Cortex of kidney (tissue), 1 donor: ENCODE measurements at places on chromosomes 13 and 19.

GRCh38 chr13:21020581-21020980 is 40.8 kb downstream of the LATS2 start:
- no peak for DNase-seq

DNA sequence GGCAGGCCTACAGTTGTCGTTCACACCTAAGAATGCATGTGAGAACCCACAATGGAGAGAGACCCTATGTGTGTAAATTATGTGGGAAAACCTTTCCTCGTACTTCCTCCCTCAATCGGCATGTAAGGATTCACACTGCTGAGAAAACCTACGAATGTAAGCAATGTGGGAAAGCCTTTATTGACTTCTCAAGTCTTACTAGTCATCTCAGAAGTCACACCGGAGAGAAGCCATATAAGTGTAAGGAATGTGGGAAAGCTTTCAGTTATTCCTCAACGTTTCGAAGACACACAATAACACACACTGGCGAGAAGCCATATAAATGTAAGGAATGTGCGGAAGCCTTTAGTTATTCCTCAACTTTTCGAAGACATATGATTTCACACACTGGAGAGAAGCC is 11.3 kb downstream of the ZNF555 start:
- DNase-seq = no peak

- DNase-seq = no peak
These were observed 2.5 kb downstream of the LCP1 start for GRCh38 chr13:46179491-46179908.

DNA sequence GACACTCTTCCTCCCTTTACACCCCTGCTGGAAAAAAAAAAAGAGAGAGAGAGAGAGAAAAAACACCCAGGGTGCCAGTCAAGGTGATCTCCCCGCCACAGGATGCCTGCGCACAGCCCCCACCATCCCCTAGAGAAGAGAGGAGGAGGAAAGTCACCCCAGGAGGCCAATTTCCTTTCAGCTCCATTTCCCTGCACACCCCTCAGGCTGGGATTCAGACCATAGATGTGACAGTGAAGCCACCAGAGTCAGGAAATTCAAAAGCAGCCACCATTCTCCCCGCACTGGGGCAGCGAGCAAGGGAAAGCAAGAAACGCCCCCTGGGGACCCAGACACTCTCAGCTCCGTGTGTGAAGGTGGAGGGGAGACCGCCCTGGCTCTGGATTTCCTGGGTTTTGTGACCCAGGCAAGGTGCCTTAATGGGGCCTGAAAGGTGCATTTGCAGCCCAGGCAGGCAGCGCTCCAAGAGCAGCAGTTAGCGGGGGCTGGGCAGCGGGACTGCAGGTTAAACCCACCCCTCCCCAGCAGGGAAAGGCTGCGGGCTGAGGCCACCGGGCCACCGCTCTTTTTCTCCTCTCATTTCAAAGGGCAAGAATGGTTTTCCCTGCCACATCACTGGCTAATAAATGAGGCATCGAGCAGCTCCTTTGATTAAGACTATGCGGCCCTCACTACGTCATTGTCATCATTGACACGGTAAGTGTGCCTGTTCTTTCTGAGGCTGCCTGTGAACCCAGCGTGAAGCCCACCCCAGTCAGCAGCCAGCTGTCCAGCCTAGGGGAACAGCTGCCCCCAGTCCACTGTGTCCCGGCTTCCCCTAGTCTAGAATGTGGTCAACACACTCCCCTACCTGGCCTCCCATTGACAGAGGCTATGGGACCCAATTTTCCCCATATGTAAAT is 83.8 kb upstream of the TM9SF2 start:
- DNase-seq = no peak

GRCh38 chr19:34960103-34960805 is 3.8 kb downstream of the ZNF792 start:
- no peak for DNase-seq
